ENCODE measurements at places on chromosomes 13 and 19. TPM values are rescaled to one million over a fixed set of nuclear protein-coding genes. Genes with fewer than 3 reads are reported as not detected.

Gene ZNF738
- total RNA-seq: 2.3 TPM

Gene FCAR
- not detected for total RNA-seq

Gene ZSCAN4
- not detected for total RNA-seq

Gene TSHZ3
- total RNA-seq: 0.43 TPM

Gene EFNB2
- total RNA-seq: 83.2 TPM

Gene RASIP1
- total RNA-seq: 61.2 TPM

Gene SCEL
- total RNA-seq: not detected

Gene HMG20B
- 66.2 TPM for total RNA-seq

Gene ADGRE3
- not detected for total RNA-seq

Gene TPTE2
- total RNA-seq: not detected
